GOT3 (cell line): ENCODE measurements at places on chromosomes 3 and 15.

DNA sequence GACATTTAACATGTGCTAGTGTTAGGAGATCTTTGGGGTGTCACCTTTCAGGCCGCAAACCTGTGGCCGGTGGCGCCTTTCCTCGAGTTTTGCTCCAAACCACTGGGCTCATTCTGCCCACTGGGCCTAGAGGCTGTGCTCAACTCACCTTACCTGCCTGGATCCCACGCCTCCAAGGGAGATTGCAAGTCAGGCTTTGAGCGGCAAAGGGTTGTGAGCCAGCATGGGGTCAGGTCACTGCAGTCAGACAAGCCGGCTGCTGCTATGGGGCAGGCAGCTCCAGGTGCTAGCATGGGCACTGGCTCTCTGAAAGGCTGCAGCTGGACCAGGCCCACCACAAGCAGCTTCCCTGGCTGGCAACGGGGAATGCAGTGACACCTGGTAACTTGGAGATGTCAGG lies 265.5 kb downstream of the ZBBX start:
- DNase-seq, result no peak

GRCh38 chr3:59563966-59564365 lies 514.1 kb upstream of the CFAP20DC start:
- no peak for DNase-seq

DNA sequence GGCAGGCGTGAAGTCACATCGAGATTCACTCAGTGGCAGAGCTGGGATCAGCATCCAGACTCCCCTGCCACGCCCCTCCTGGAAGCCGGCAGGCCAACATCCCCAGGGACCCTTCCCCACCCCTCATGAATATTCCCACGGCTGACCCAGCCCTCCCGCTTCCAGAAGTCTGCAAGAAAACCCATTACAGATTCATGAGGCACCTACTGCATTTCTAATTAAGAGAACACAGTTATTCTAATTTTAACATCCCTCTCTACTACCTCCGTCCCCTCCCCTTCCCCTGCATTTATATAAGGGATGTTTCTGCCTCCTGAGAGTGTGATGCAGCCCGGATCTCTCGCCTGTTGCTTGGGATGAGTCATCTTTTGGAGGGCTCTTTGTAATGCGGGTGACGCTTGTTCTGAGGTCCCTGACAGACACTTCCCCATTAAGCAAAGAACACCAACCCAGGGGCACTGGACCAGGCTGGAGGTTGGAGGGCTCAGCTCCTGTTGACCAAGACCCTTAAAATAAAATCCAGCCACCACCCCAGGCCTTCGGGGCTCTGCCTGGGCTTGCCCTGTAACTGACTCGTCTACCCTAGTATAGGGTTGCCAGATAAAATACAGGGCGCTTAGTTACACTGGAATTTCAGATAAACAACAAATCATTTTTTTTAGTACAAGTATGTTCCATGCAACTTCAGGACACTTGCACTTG lies 118.7 kb downstream of the NUP210 start:
- DNase-seq, result no peak

GRCh38 chr3:128343287-128344051 lies 123.2 kb downstream of the DNAJB8 start:
- no peak for DNase-seq

DNA sequence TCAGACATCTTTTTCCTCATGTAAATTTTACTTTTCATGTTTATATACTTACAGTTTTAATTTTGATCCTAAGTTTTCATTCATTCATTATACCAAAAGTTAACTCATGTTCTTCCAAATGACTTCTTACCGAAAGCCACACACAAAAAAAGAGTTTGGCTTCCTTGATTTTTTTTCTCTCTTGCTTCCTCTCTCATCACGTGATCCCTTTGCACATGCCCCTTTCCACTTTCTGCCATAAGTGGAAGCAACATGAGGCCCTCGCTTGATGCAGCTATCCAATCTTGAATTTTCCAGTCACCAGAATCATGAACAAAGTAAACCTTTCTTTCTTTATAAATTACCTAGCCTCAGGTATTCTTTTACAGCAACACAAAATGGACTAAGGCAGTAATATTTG lies 93.7 kb downstream of the LEKR1 start:
- DNase-seq, result no peak

DNA sequence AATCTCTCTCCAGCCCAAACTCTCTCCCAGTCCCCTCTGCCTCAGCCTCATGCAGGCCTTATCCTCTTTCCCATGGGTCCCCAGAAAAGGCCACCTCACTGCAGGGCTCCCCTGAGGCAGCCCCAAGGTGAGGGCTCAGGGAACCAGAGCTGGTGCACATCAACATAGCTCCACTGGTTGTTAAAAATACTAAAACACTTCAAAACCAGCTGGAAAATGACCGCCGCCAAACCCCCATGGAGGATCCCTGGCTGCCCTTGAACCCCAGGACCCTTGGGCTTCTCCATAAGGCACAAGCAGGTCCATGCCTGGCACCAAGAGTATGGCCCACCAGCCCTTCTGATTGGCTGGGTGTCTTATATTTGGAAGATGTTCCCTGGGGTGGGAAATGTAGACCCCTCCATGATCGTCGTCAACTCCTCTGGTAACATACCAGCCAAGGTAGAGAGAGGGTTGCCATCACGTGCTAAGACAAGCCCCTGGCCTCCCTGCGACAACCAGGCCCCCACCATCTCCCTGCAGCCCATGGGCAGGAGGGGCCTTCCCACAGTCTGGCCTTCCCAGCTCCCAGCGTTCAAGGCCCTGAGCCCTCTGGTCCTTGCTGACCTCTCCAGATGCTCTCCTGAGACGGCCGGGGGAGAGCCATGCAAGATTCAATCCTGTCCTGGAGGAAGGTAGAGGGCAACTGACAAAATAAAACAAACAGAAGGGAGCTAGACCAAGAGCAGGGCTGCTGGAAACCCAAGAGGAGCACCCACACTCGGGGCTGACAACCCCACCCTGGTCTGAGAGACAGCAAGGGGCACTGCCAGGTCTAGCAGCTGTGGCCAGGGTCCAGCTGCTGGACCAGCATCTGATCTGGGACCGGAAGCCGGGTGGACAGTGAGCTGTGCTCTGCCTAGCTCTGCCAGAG lies 132.1 kb upstream of the PRR20G start:
- no peak for DNase-seq

- DNase-seq, result no peak
These were observed 244.8 kb downstream of the TLE3 start for GRCh38 chr15:69852916-69853315.

- DNase-seq, result no peak
These were observed 215.3 kb downstream of the LRTM1 start for GRCh38 chr3:54712539-54712938.
